Anterior cingulate cortex (tissue), 58 donors: ENCODE measurements at places on chromosomes 3 and 15.

- DNase-seq: no peak
These were observed 277.9 kb upstream of the NR2F2 start for GRCh38 chr15:96052572-96053030.

- DNase-seq: no peak
These were observed 32.6 kb upstream of the SKIL start for GRCh38 chr3:170324962-170325361.

- DNase-seq: no peak
These were observed 65.0 kb upstream of the MEIS2 start for GRCh38 chr15:37165395-37165794.

GRCh38 chr3:9768141-9768775 lies 1.5 kb downstream of the CAMK1 start:
- no peak for DNase-seq

GRCh38 chr3:141356046-141356445 lies 12.3 kb upstream of the ZBTB38 start:
- DNase-seq: no peak

DNA sequence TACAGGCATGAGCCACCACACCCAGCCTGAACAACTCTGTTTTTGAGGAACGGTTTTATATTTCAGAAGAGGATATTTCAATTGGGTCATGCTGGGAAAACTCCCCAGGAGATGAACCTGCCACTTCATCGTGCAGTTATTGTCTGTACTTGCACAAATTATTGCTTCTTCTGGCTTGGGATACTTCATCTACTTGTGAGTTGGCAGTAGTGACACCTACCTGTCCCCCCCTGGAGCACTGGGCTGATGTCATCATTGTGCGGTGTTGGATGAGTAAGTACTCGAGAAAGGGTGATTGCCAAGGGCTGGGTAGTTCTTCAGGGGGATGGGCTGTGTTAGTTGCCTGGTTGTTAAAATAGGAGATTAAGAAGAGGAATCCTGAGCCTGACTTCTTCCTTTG lies 85.1 kb upstream of the SAMMSON start:
- DNase-seq: no peak

GRCh38 chr3:12974334-12974733 lies 98.9 kb downstream of the IQSEC1 start:
- no peak for DNase-seq

GRCh38 chr3:151283907-151284461 lies 5.6 kb upstream of the P2RY14 start:
- no peak for DNase-seq

GRCh38 chr3:72182206-72182605 lies 397.3 kb upstream of the PROK2 start:
- no peak for DNase-seq

DNA sequence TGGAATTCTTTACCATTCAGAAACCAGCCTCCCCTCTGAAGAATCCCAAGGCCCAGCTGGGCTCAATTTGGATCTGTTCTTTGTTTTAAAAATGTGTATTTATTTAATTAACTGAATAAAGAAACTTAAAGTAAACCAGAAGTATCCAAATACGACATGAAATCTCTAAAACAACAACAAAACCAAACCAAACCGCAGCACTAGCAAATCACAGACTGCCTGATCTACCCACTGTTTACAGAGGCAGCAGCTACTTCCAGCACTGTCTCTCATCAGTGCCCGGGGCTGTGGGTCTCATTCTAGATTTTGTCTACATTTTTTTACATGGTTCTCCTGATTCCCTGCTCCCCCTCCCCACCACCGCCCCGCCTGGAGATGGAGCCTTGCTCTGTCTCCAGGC lies 2.3 kb downstream of the FLNB start:
- DNase-seq: no peak

DNA sequence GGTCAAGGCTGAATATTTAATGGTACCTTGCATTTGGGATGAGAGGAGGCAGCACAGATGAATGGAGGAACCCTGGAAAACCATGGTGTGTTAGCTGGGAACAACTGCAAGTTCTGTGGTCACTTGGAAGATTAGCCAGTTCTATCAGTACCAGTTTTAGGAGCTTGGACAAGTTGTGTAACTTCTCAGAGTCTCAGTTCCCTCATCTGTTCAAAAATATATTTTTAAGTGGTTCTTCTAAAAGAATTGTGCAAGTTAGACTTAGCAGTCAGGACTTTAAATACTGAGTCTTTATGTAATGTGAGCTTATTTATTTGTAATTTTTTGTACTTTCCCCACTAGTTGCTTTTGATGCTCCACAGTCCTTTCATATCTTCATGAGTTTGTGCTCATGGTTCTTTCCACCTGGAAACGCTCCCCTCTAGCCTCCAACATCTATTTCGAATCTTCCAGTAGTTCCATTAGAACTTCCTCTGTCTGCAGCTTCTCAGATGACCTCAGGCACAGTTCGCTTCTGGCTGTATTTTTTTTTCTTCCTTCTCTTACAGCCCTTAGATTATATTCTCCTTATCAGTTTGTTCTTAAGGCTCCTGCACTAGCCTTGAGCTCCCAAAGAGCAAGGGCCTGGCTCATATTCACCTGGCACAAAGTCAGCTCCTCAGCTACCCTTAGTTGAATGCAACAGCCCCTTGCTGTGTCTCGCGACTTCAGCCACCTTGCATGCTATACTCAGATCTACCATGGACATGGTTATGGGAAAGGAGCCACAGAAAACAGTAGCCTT lies 27.1 kb downstream of the ITPR1 start:
- no peak for DNase-seq

GRCh38 chr15:84813931-84814330 lies 3.2 kb upstream of the ALPK3 start:
- DNase-seq: no peak

GRCh38 chr3:124628863-124629262 lies 101.4 kb upstream of the UMPS start:
- no peak for DNase-seq

- no peak for DNase-seq
These were observed 13.2 kb downstream of the P2RY14 start for GRCh38 chr3:151265166-151265565.

GRCh38 chr3:14614189-14614588 lies 37.4 kb upstream of the CCDC174 start:
- DNase-seq: no peak

DNA sequence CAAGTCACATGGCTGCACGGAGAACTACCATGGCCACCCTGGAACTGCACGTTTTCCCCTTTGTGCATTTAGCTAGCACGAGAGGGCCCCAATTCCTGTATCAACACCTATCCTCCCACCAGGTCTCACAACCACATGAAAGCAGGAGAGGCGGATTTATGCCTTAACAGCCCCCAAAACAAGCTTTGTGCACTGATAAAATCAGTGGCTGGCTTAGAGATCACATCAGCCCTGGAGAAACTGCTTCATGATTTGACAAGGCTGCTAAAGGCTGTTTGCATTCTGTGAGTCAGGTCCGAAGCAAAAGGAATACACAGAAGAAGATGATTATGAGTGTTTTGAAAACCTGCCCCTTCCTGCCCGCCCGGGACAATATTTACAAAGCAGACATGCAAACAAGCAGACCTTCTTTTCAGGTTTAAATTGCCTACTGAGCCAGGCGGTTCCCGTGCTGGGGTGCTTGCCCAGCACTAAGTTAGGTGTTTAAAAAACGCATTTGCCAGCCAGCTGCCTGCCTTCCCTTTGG lies 25.9 kb downstream of the CEMIP start:
- DNase-seq: no peak

- DNase-seq: no peak
These were observed 1.7 kb downstream of the P2RY14 start for GRCh38 chr3:151276687-151277042.

- no peak for DNase-seq
These were observed 79.4 kb upstream of the OSTN start for GRCh38 chr3:191119415-191120295.

DNA sequence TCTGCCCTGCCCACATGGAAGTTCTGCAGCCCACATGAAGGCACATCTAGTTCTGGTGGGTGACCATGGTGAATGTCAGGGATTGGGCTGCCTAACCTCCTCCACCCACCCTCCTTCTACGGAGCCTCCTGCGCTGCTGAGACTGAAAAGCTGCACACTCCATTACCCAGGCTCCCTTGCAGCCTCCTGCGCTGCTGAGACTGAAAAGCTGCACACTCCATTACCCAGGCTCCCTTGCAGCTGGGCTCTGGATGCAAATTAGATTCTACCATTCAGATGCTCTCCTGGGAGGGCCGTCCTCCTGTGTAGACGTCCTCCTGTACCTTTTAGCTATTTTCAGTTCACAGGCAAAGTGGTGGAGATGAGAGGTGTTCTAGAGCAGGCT lies 32.1 kb downstream of the POMGNT2 start:
- no peak for DNase-seq

GRCh38 chr15:78937132-78937739 lies 7.6 kb downstream of the CTSH start:
- DNase-seq: no peak

DNA sequence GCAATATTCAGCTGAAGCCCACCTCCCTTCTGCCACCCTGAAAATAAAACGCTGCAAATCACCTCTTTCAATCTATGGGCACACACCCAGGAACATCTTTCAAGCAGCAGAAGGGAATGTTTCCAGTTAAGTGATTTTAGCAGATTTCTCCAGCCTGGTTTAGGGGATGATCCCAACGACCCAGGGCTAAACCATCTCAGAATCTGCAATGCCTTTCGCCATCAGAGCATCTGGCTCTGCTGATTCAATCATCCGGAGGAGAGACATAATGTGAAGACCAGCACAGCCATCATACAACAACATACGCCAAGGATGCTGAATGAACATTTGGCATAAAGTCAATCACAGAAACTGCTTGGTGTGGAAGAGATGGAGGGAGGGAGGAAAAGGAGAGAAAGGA lies 15.5 kb upstream of the LRRN1 start:
- DNase-seq: no peak

DNA sequence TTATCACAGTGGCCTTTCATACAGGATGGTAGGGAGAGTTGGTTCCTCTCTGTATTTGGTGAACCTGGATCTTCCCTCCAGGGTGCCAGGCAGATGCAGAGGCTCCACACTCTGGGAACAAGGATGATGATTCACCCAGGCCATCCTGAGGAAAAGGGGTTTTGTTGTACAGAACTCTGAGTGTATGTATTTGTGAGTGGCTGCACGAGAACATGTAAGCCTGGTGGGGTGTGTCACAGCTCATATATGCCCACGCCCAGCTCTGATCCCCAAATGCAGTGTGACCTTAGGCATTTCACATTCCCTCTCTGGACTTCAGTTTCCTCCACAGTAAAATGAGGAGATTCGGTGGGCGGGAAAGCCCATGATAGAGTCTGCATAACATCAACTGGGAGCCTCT lies 11.6 kb upstream of the CILP start:
- no peak for DNase-seq

GRCh38 chr3:31952205-31952604 lies 28.9 kb downstream of the OSBPL10 start:
- DNase-seq: no peak

GRCh38 chr15:73021139-73021621 lies 31.1 kb upstream of the NEO1 start:
- DNase-seq: no peak

DNA sequence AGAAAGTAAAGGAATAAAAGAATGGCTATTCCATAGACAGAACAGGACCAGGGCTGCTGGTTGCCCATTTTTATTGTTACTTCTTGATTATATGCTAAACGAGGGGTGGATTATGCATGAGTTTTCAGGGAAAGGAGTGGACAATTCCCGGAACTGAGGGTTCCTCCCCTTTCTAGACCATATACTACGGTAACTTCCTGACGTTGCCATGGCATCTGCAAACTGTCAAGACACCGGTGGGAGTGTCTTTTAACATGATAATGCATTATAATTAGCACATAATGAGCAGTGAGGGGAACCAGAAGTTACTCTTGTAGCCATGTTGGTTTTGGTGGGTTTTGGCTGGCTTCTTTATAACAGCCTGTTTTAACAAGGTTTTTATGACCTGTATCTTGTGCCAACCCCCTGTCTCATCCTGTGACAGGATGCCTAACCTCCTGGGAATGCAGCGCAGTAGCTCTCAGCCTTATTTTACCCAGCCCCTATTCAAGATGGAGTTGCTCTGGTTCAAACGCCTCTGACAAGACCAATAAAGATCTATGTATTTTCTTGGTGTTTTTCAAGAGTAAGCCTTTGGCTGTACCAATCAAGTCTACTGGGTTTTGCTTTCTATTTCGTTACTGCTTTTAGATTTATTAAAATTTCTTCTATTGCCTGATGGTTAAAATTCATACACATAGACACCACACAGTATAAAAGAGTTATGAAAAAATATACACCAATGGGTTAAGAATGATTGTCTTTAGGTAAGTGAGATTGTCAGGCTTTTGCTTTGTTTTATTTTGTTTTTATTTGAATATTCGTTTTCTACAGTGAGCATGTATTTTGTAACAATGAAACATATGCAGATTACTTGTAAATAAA lies 37.4 kb upstream of the CTDSPL start:
- no peak for DNase-seq

GRCh38 chr3:120098710-120099109 lies 4.5 kb upstream of the GSK3B start:
- DNase-seq: no peak

DNA sequence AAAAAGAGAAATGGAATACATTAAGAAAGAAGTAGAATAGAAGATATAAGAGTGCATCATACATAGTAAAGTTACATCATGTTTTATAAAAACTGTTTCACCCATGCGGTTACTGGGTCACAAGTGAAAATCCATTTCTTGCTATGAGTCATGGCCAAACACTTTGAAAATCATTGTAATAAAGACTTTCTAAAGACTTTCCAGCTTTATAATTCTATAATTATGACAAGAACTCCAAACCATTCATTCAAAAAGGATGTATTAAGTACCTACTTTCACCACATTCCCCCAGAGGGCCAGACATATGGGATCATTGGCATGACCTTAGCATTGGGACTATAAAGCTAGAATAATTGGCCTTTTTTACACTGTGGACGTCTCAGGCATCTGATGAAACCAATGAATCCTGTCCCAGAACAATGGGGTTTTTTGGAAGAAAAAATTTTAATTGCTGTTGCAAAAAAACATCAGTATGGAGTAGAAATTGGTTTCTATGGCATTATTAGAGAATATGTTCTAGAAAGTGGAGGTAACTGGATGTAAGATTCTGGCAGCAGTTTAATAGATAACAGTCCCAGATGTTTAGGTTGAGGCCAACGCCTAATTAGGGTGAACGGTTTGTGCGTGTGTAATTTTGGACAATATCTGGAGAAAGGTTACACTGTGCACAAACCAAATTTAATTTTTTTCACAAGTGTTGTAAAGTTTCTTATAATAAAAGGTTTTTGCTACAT lies 3.3 kb upstream of the SKIC8 start:
- DNase-seq: no peak

GRCh38 chr3:115551016-115551415 lies 72.3 kb upstream of the GAP43 start:
- no peak for DNase-seq

DNA sequence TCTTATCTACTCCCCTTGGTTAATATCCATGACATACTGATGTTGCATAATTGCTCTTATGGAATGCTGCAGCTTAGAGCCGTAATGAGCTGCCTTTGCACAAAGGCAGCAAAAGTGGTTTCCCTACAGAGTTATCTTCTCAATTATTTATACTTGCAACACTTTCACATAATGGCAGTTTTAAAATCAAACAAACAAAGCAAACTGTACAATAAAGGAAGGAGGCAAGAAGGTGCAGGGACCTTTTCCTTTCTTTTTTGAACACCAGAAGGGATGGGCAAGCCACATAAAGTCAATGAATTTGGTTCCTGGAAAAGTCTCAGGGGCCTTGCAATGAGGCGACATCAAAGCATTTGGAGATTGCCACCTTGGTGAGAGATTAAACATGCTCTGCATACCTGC lies 188.0 kb downstream of the MEIS2 start:
- no peak for DNase-seq

- DNase-seq: no peak
These were observed 166.7 kb downstream of the ZNF621 start for GRCh38 chr3:40691452-40691861.

- DNase-seq: no peak
These were observed 48.9 kb downstream of the TGFBR2 start for GRCh38 chr3:30655187-30655812.
